ENCODE measurements at places on chromosomes 2 and 18.

GRCh38 chr18:57811477-57812125, 8.5 kb upstream of the ATP8B1 start:
- no peak for DNase-seq

- DNase-seq = peak; percentile 74
Observed at GRCh38 chr2:2328848-2329247, 2.2 kb downstream of the MYT1L start.

DNA sequence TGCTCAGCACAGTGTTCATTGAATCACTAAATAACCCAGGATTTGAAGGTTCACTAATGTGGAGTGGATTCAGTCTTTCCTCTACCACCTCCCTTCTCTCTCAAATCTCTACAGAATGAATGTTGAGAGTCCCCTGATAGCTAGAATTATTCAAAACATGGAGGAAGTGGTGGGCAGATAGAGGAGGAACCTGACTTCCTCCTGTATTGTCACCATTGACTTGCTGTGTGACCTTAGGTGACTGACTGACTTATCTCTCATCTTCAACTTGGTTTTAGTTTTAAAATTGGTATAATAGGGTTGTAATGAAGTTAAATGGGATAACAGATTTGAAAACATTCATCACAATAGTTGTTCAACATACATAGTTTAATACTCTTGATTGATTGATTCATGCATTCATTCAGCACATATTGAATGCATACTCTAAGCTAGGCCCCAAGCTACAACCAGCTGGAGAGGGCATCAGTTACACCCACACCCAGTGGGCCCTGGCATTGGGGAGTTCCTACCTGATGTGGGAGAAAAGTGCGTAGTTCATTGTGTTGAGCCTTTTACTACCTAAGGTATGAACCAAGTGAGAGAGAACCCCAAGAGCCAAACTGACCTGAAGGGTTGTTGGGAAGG, 96.0 kb downstream of the WDR7 start:
- DNase-seq = no peak

GRCh38 chr2:144078106-144078505, 441.8 kb downstream of the ZEB2 start:
- DNase-seq = peak; percentile 19

- DNase-seq = no peak
Observed at GRCh38 chr18:63472380-63472779, 4.4 kb upstream of the SERPINB5 start.

DNA sequence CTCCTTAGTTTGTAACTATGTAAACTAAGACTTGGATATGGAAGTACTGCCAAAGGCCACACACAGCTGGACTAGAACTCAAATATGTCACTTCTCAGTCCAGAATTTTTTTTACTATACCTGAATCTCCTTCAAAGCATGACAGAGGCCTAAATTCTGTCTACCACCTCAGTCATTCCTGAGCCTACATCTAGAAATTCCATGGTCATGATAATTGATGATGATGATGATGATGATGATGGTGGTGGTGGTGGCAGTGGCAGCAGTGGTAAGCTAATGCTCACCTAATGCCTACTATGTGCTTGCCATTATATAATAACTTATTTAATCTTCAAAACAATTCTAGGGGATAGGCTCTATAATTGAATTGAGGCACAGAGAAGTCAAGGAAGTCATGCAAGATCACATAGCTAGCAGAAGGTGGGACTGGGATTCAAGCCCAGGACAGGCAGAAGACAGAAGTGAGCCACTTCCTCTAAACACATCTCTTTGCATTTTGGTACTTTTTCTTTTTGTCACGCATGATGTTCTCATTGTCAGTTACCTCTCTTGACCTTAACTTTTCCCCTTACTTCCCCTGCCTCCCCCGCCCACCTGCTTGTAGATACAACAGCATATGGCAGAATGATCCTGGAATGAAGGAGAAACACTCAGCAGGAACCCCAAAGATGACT, 539.3 kb downstream of the TNS1 start:
- no peak for DNase-seq

DNA sequence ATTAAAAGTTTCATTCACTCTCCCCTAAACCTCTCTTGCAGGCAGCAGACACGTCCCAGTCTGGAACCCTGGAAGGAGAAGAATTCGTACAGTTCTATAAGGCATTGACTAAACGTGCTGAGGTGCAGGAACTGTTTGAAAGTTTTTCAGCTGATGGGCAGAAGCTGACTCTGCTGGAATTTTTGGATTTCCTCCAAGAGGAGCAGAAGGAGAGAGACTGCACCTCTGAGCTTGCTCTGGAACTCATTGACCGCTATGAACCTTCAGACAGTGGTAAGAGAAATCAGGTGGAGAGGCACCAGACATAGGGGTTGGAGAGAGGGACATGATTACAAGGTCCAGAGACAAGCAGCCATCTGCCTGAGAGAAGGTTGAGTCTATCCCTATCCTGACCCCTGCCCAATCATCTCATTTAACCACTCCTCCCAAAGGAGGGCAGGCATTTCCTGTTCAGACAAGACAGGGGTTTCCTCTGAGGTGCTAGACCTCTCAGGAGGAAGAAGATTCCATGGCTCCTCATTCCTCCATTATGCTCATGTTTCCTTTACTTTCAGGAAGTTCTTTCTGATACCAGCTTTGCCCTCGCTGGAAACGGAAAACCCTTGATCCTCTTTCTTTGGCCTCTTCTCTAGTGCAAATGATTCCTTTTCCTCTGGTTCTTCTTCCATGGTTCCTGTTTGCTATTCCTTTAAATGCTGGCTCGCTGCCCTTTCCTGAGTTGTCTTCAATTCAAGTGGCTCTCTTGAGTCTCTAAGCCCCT, 15.1 kb downstream of the PLCD4 start:
- DNase-seq = peak; percentile 20

- DNase-seq = no peak
Observed at GRCh38 chr2:188976545-188977268, 2.5 kb downstream of the COL3A1 start.

DNA sequence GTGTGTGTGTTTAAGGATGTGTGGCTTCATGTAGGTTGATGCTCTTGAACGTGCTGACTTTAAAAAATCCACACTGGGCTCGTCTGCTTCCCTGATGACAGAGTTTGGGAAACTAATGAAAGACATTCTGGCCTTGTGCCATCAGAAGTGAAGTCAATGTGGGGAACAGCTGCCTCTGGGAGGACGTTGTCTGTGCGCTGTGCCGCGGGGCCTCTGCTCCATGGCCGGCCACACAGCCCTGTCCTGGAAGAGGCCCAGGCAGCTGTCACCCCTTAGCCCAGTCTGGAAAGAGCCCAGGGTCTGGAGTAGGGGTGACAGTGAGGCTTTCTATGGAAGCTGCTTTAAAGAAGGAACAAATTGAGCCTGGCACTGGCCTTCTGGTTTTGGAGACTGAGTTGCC, 155.8 kb downstream of the SH3RF3 start:
- peak; percentile 53 for DNase-seq

DNA sequence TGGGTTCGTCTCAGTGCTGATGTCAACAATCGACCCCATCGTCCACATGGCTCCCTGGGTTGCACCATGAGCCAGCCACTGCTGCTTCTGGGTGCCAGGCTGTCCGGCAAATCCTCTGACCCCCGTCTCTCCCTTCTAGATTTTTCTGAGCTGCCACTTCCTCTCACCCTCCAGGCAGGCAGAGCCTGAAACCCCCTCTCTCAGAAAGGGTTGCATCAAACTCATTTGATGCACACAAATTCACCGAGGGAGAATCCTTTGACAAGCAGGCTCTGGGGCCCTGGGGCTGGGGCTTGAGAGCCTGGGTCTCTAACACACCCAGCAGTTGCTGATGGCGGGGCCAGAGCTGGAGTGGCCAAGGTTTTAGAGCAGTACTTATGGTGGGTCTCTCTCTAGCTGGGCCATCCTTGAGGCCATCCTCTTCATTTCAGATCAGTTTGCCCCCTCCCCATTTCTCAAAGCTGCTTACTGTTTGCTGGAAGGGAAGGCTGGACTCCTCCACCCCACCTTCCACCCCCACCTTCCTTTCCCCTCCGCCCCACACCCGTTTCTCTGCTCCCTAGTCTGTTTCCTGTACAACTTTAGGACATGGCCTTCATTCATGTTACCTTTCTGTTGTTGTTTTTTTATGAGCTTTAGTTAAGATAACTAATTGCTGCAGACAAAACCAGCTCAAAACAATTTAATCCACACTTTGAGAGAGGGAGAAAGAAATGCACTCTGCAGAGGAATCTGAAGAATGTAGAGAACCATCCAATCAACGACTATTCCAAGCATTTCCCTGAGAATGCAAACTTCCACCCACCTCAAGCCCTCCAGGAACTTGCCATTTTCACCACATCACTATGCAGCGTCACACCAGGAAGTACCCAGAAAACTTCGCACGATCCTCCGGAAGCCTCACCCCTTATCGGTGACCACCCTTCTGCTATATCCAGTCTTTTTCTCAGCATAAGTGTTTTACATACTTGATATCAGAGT, 69.5 kb downstream of the ARL4C start:
- DNase-seq = no peak

- DNase-seq = no peak
Observed at GRCh38 chr18:66533693-66534092, 70.2 kb downstream of the CDH19 start.
